RWPE1 (cell line): ENCODE measurements at places on chromosomes 5 and 9.

DNA sequence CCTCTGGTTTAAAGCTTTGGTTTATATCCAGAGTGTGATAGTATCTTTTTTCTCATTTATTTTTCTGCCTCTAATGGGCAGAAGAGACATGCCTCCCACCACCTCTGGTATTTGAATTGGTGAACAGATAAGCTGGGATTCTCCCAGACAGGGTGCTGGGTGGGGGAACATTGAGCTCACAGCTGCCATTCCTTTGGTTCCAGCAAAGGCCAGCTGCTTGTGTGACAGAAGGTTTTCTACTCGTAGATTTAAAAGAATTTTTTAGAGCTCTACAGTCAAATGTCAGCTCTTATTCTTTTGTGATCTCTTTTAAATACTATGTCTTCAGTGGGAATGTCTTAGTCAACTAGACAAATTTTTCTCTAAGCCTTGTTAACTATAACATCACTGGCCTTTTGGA is 54.7 kb upstream of the ADAMTS16 start:
- no peak for DNase-seq

- DNase-seq, result no peak
Measured at GRCh38 chr5:132499440-132500243, 9.1 kb upstream of the IRF1 start.

- no peak for DNase-seq
Measured at GRCh38 chr9:133004999-133005760, 25.6 kb upstream of the GTF3C5 start.

DNA sequence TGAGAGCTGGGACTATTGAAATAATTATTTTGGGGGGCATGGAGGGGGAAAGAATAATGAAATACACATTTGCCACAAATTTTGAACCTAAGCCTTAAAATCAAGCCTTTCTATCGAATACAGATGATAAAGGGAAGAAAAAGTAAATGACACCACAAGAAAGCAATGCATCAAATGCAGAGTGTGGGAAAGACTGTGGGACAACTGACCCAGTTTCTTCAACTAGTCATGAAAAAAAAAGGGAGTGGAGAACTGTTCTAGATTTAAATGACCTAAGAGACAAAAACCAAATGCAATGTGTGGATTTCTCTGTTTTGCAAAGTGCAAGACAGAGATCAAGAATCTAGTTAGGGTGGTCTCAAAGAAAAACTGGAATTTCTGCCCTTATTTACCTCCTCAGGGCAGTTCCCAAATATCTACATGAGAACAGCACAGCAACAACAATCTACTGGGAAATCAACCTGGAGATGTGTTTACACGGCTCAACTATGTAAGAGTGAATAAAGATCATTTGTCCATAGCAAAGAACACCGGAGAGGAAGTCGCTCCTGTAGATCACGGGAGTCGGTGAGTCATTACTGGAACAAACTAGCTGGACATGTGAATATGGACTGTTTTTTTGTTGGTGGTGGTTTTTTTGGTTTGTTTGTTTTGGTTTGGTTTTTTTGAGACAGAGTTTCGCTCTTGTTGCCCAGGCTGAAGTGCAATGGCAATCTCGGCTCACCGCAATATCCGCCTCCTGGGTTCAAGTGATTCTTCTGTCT is 145.9 kb downstream of the DROSHA start:
- peak; percentile 19 for DNase-seq

- DNase-seq, result no peak
Measured at GRCh38 chr5:111741278-111741677, 15.7 kb downstream of the NREP start.

DNA sequence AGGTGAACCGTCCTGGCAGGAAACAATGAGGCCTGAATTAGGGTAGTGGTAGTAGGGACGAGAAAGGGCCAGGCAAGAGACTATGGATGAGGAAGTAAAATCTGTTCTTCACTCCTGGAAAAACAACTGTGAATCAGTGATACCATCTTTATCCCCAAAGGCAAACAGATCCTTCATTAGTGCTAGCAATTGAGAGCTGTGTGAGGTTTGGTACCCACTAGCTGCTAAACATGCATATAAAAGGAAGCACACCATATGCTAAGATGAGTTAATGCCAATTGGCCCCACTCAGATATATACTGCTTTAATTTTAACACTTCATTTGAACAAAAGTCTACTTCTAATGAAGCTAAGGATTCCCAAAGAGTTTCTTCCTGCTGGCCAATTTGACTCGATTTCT is 244.8 kb upstream of the NR4A3 start:
- DNase-seq, result no peak

DNA sequence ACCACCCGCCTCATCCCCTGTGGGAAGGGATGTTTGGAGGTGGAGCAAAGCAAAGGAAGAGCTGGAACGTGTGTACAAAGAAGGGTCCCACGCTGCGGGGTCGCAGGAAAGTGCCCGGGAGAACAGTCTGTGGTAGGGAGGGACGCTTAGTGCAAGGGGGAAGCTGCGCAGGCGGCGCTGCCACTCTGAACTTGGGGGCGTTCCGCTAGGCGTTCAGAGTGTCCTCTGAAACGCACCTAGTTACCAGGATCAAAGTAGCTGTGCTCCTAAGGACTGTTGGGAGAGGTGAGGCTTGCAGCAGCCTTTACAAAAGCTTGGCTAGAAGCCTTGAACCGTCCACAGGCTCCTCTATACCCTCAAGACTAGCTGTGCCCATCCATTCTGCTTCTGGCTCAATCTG is 29.3 kb upstream of the PDE8B start:
- no peak for DNase-seq

DNA sequence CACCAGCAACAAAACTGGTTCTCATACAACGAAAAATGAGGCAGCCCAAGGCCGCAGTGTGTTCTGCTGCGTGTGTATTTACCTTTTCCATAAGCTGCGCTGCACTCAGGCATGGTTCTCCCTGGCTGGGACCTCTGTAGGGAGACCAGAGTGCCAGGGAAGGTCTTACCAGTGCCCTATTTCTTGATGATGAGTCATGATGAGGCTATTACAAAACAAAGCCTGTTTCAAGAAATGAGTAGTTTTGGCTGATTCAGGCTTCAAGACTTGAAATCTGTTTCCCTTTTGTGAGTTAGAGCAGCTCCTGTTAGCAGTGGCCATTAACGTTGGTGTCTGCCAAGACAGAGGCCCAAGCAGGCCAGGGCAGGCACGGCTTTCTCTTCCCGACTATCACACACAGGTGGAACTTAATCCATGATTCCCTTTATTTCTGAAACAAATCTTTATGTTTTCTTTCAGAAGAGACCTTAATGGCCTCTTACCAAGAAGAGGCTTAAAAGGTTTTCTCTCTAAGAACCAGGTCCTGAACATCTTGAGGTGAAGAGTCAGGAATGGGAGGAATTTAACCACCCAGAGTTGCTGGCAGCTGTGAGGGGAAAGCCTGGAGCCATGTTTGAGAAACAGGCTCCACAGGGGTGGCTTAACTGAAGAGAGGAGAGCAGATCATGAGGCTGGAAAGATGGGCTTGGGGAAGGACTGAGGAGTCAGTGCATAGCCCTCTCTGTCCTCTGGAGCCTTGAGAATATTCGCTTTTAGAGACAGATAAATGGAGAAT is 41.4 kb upstream of the TIFAB start:
- DNase-seq, result peak; percentile 92

DNA sequence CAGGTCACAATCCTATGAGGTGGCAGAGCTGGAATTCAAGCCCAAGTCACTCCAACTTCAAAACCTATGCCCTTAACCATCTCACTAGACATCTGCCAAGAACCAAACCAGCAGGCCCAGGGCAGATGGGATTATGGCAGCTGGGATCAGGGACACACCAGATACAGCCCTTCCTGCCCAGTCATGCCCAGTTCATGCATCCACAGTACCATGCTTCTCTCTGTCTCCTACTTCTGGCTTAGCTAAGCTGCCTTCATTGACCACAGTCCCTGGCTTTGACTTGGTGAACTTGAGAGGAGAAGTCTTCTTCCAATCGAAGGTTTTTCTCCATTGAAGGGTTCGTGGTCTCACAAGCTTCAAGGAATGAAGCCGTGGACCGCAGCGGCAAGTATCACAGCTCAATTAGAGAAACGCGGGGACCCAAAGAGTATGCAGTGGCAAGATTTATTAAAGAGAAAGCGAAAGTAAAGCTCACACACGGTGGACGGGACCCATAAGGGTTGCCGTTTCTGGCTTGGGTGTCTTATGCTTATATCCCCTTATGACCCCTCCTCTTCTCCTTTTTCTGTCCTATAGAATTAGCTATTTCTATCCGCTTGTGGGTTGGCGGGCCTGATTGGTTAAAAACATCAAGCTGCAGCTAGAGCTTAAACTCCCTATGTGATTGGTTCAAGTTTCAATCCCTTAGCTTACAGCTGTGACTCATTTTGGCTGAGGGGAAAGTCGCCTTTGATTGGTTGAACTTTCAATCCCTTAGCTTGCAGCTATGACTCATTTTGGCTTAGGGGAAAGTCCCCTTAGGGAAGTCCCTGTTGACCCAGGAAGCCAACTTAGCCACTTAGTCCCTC is 101.2 kb downstream of the TRIM36 start:
- DNase-seq, result peak; percentile 16

DNA sequence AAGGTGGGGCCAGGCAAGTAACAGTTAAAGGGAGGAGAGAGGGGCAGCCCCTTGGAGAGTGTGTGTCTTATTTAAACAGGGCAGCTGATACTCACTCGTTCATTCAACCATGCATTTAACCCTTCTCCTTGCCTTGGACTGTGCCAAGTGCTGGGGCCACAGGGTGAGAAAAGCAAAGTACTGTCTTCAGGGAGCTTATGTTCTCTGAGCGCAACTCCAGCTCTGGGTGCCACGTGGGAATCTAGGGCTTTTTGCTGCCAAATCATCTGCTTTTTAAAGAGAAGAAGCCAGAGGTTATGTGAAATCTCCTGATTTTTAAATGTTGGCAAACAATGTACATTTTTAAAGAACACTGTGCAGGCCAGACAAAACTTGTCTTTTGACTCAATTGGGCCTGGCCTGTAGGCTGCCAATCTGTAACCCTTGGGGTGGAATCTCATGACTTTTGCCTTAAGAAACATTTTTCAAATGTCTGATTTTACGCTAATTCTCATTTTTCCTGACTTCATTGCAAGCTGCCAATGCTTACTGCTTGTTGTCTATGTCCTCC is 157.8 kb downstream of the NTRK2 start:
- no peak for DNase-seq

GRCh38 chr9:19470981-19471650 is 62.3 kb downstream of the ACER2 start:
- DNase-seq, result no peak

GRCh38 chr9:21559402-21560280 is 77.5 kb upstream of the IFNE start:
- DNase-seq, result peak; percentile 54

DNA sequence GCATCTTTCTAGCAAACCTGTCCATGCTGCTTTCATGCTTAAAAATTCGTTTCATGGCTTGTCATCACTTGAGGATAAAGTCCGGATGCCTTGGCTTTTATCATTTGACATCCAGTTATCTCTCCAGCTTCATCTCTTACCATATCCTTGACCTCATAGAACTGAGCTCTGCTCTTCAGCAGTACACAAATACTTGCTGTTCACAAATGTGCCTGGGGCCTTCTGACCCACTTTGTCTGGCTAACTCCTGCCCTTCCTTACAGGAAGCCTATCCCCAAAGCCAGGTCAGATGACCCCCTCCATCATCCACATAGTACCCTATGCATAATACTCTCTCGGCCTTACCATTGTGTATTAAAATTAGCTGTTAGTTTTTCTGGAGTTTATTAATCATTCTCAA is 249.1 kb downstream of the SAXO1 start:
- DNase-seq, result no peak

- DNase-seq, result no peak
Measured at GRCh38 chr9:28050941-28051340, 477.7 kb upstream of the C9orf72 start.
